GM23248 (cell line): ENCODE measurements at places on chromosomes 12 and 14. TPM values are rescaled to one million over a fixed set of nuclear protein-coding genes. Genes with fewer than 3 reads are reported as not detected.

The KTN1 gene
- 204 and 225 TPM in 2 replicates for polyA plus RNA-seq

The SLC16A7 gene
- polyA plus RNA-seq: 14.0 and 15.7 TPM in 2 replicates

The GLT8D2 gene
- 94.5 and 99.2 TPM in 2 replicates for polyA plus RNA-seq

The NRXN3 gene
- polyA plus RNA-seq: 0.08 TPM in 1 of 2 replicates, not detected in the other

The P2RX2 gene
- not detected in 2 replicates for polyA plus RNA-seq

The TAS2R43 gene
- not detected in 2 replicates for polyA plus RNA-seq

The MIP gene
- polyA plus RNA-seq: not detected in 2 replicates

The KRT73 gene
- polyA plus RNA-seq: not detected in 2 replicates

The ARHGEF25 gene
- polyA plus RNA-seq: 0.24 and 0.60 TPM in 2 replicates

The CCDC198 gene
- not detected in 2 replicates for polyA plus RNA-seq

The AHSA1 gene
- polyA plus RNA-seq: 130 TPM in 2 replicates

The ABCB9 gene
- polyA plus RNA-seq: 2.2 and 4.4 TPM in 2 replicates

The TDRD9 gene
- not detected in 2 replicates for polyA plus RNA-seq

The RTN1 gene
- polyA plus RNA-seq: 0.15 and 0.33 TPM in 2 replicates

The EPYC gene
- not detected in 2 replicates for polyA plus RNA-seq

The RBP5 gene
- polyA plus RNA-seq: 0.38 TPM in 1 of 2 replicates, not detected in the other

The PGF gene
- polyA plus RNA-seq: 1.1 and 2.1 TPM in 2 replicates

The HOMEZ gene
- 5.0 and 5.8 TPM in 2 replicates for polyA plus RNA-seq

The SERPINA4 gene
- polyA plus RNA-seq: not detected in 2 replicates

The OR11H7 gene
- not detected in 2 replicates for polyA plus RNA-seq

The CAPZA3 gene
- polyA plus RNA-seq: not detected in 2 replicates

The APEX1 gene
- 124 and 129 TPM in 2 replicates for polyA plus RNA-seq

The FBLN5 gene
- polyA plus RNA-seq: 756 and 767 TPM in 2 replicates

The LRP1-AS gene
- 0.60 TPM in 1 of 2 replicates, not detected in the other for polyA plus RNA-seq

The MYO1H gene
- not detected in 2 replicates for polyA plus RNA-seq

The KRT86 gene
- polyA plus RNA-seq: 0.16 and 0.27 TPM in 2 replicates

The ITPK1 gene
- polyA plus RNA-seq: 18.7 and 19.4 TPM in 2 replicates

The TAS2R14 gene
- 3.0 and 3.4 TPM in 2 replicates for polyA plus RNA-seq

The PIK3C2G gene
- not detected in 2 replicates for polyA plus RNA-seq

The OR6C74 gene
- polyA plus RNA-seq: not detected in 2 replicates

The PTPRO gene
- 0.24 TPM in 1 of 2 replicates, not detected in the other for polyA plus RNA-seq

The ADAM20 gene
- 0.06 TPM in 1 of 2 replicates, not detected in the other for polyA plus RNA-seq

The LRRC10 gene
- not detected in 2 replicates for polyA plus RNA-seq
